ENCODE measurements at places on chromosomes 3 and 15. TPM values are rescaled to one million over a fixed set of nuclear protein-coding genes. Genes with fewer than 3 reads are reported as not detected.

GRCh38 chr15:85417276-85417675, 36.9 kb downstream of the AKAP13 start:
- DNase-seq: no peak

DNA sequence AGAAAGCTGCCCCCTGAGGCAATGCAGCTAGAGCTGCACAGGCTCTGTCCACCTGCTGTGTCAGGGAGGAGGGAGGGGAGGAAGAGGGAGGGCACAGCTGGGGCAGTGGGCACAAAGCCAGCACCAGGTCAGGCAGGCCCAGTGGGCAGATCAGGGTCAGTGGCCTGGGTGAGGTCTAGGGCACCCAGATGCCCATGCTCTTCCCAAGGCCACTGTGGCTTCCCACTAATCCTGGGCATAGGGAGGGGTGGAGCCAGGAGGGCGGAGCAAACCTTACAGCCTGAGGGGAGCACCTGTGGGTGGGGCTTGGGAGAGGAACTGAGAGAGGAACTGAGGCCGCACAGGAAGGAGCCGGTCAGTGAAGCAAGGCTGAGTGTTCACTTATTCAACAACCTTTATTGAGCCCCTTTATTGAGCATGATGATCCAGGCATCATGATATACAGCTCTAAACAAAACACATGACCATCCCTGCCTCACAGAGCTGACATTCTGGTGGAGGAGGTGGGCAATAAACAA, 55.0 kb downstream of the RHCG start:
- peak; percentile 93 for DNase-seq

DNA sequence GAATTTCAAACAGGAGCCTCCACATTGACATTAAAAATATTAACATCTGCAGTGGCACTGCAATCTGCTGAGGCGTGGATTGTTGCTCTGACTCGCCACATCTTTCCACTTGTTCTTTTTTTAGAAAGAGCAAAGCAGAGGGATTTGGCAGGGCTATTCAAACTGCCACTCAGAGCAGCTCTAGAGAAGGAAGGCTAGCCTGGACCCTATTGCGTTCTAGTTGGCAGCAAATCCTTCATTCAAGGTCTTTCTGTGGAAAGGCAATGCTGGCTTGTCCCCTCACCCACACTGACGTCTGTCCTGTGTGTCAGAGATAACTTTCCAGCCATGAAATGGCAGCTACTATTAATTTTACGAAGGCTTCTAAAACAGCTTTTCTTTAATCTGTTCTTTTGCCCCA, 483.2 kb upstream of the SGO1 start:
- no peak for DNase-seq

GRCh38 chr3:54337846-54338245, 215.5 kb downstream of the CACNA2D3 start:
- no peak for DNase-seq

Gene LRRN1
- not detected for total RNA-seq

DNA sequence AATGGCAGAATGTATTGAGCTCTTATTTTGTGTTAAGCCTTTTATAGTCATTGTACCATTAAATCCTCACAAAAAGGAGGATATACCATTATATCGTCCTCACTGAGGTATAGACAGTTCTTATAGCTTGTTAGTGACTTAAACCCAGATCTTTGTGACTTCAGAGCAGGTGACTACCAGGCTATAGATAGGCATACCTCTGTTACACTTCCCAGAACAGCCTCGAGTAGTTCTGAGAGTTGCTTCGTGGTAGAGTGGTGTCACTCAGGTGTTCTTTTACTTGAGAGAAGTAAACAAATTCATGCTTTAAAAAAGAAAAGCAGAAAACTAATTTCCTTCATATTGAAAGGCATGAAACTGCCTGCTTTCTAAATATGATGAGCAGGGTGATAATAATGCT, 59.9 kb downstream of the SEC22A start:
- DNase-seq: peak; percentile 14

DNA sequence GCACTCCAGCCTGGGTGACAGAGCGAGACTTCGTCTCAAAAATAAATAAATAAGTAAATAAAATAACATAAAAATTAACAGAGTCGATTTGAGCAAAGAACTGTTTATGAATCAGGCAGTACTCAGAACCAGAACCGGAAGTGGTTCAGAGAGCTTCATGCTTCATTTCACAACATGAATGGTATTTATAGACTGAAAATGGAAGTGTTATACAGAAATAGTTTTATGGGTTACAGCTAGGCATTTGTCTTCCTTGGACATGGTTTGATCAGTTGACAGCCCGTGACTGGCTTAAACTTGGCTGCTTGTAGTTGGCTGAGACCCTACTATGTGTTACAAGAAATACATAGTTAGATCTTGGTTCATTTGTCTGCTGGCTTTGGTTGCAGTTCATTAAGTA, 216.0 kb upstream of the MCTP2 start:
- DNase-seq: no peak
